Right lung (tissue), 10 donors: ENCODE measurements at places on chromosomes 12 and 14.

DNA sequence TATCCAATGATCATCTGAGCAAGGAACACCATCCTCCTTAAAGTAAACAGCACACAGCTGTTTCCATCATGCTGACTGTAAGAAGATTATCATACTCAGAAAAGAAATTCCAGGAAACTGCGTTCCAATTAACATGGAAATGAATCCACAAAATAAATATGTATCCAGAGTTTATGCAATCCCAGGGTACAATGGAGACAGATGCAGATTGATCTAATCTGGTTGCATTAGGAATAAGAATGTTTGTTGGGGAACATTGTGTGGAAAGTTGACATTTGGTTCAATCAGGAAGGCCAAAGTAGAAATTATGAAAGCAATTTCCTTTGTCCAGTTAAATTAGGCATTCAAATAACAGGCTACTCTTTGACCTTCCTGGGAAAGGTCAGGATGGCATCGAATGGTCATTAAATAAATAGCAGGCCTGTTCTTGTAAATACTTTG is 236.9 kb upstream of the AMIGO2 start:
- no peak for DNase-seq

DNA sequence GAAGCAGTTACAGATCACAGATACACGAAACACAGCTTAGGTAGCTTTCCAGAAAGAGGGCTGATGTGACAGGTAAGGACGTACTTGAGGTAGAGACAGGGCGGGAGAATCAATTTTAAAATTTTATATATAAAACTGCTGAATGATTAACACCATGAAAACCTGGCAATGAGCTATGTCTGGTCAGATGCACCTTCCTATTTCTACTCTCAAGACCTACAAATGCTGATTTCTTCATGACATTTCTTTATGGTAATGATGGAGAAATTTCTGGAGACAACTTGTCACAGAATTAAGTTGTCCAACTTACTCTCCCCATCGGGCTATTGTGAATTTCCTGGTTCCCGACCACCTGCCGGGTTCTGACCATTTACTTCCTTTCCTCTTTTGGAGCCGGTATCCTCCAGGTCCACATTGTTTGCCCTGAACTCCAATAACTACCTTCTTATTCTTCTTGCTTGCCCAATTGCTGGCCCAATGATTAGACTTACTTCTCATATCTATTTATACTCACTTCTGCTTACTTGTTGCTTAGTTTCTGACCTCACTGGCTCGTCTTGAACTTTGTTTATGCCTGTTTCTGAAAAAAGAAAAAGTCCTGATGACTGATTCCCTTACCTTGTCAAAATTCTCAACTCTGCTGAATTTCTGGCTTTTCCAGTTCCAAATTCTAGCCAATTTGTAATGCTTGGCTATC is 12.8 kb upstream of the ATP2B1 start:
- no peak for DNase-seq

GRCh38 chr12:14769466-14769968 is 33.8 kb downstream of the WBP11 start:
- peak; percentile 47 for DNase-seq

- DNase-seq, result no peak
These were observed 334.4 kb downstream of the ADGRD1 start for GRCh38 chr12:131287938-131288764.

DNA sequence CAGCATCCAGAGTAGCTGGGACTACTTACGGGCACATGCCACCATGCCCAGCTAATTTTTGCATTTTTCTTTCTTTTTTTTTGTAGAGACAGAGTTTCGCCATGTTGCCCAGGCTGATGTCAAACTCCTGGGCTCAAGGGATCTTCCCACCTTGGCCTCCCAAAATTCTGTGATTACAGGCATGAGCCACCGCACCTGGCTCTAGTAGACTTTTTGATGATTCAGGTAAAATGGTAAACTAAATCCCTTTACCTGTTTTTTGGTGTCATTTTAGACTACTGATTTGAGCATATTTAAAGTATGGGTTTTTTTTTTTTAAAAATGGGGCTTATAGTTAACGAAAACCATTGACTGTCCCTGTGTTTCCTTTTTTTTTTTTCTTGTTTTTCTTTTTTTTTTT is 20.5 kb downstream of the RBMS2 start:
- DNase-seq, result no peak

DNA sequence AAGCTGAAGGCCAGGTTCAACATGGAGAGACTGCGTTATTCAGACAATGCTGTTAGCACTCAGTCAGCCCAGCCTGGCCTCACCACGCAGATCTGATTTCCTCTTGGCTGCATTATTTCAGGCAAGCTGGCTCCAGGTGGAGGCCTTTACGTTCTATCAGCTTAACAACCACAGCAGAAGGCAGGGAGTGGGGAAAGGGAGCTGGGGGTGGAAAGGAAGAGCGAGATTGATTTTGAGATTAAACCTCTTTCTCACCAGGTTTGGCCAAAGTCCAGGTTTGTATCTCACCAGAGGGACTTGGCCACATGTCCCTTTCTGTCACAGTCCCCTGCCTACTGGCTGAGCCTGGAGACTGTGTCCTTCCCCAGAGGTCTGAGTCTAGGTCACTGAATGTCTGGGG is 543.7 kb upstream of the TMEM132C start:
- DNase-seq, result no peak

DNA sequence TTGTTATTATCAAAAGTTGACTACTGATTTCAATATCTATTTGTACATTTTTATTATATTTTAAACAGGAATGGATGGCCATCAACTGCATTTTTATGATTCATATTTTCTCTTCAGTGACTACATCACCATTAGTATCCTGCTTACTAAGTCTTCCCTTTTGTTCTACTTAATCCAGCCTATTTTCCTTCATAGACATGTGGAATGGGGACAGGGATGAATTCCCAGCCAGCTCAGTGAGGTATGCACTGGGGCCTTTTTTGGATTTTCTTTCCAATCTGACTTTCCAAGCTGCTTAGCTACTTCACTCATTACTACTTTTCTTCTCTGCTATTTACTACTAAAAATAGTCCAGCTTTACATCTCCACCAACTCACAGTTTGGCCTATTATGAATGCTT is 38.4 kb downstream of the AKAP6 start:
- DNase-seq, result no peak

DNA sequence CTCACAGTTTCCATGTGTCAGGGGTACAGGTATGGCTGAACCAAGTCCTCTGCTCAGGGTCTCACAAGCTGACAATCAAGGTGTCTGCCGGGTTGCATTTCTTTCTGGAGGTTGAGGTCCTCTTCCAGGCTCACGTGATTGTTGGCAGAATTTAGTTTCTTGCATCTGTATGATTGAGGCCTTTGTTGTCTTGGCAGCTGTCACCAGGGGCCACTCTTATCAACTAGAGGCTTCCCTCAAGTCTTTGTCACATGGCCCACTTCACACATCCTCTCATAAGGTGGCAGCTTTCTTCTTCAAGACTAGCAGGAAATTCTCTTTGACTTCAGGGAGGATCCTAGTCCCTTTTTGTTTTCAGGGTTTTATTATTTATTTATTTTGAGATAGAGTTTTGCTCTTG is 46.0 kb upstream of the FOS start:
- DNase-seq, result no peak

- DNase-seq, result no peak
These were observed 267 bp downstream of the CFAP251 start for GRCh38 chr12:121918679-121919038.

DNA sequence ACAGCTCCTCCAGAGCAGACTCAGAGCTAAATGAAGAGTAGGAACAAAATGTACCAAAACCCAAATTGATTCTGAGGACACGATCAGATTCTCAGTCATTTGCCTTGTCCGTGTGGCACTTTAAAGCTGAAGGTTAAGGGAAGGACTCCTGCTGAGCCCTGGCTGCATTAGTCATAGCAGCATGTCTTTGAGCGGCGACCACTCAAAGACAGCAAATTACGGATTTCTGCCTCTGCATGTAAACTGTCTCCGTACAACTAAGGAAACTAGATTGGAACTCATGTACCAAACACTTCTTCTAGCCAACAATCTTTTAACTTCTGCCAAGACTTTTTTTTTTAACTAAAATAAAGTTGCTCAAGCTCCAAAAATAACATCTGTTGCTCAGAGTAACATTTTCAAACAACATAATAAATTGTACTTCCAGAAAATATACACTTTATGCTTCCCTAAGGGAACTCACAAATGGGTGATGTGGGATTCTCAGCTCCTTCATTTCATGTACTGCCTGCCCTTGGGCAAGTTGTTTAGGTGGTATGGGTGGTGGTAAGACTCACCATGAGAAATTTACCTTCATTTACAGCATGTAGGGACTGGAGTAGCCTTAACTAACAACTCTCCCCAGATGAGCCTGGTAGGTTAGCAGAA is 56.1 kb downstream of the RERG start:
- peak; percentile 85 for DNase-seq

DNA sequence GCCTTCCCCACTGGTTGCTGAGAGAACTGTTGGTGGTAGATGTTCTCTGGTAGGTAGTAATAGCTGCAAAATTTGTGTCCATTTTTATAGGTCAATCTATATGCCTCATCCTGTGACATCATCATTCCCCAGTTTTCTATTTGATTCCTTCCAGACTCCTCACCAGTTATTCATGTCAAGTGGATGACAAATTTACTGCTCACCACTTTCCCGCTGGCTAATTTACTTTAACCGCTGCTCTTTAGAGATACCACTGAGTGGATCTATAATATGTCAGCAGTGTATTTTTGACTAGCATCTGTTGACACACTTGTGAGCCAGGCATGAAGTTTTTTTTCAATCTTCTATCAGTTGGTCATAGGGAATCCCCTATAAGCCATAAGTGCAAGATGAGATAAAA is 24.6 kb downstream of the GPR65 start:
- DNase-seq, result no peak

DNA sequence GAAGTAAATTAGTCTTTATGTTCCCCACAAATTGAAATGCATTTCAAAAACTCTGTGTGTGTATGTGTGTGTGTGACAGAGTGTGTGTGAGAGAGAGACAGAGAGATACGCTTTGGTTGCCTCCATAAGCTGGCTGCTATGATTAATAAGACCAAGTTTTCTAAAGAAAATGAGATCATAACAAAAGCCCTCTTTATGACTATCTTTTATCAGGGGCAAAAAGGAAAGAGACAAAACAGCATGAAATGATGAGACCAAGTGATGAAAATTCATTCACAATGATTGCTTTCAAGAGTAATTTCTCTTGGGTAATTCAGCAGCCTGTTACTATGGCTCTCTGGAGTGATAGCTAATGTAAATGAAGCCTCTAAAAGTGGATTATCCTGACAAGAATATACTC is 277.6 kb upstream of the PLEKHG7 start:
- no peak for DNase-seq

GRCh38 chr12:67640863-67641262 is 7.7 kb upstream of the DYRK2 start:
- no peak for DNase-seq

GRCh38 chr12:24678436-24678835 is 270.5 kb downstream of the BCAT1 start:
- DNase-seq, result no peak

- no peak for DNase-seq
These were observed 158.4 kb downstream of the IPO8 start for GRCh38 chr12:30537228-30537627.

DNA sequence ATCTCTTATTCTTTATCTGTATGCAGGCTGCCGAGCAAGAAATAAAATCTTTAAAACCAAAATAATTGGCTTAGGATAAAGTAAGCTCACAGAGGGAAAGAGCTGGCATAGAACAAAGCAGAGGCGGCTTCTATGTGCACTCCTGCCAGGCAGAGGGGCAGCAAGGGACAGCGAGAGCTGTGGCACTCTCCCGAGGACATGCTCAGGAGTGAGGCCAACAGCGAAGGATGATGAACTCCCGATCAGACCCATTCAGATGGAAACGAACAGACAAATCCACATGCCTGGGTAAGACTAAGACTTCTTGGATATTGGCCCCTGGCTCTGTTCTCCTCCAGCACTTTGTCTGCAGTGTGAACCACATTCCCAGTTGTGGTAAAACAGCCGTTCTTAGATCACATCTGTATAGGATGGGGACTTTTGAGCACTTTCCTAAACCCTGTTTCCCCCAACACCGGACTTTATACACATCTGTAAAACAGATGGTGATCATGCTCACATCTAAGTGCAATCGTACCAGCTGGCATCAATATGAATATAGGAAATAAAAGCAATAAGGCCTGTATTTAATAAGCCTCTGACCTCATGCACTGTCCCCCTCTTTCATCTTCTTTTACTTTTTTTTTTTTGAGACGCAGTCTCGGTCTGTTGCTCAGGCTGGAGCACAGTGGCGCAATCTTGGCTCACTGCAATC is 134.1 kb downstream of the PPM1H start:
- DNase-seq, result no peak

GRCh38 chr12:41101806-41102205 is 86.3 kb upstream of the PDZRN4 start:
- no peak for DNase-seq

DNA sequence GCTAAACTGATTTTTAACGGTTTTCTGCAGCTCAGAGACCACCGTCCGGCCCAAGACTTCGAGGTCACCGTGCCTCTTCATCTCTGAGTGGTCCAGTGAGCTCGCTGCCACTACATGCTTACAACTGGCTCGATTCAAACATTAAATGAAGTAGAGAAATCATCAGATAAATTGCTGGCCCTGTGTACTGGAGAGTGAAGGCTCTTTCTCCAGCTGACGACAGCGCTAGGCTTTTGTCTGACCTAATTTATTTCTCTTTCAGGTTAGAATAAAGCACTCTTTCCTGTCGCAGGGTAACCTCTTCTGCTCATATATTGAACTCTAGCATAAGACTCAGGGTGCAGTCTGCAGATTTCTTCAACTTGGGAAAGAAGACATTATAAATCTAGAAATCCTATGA is 6.4 kb downstream of the BCL11B start:
- no peak for DNase-seq

DNA sequence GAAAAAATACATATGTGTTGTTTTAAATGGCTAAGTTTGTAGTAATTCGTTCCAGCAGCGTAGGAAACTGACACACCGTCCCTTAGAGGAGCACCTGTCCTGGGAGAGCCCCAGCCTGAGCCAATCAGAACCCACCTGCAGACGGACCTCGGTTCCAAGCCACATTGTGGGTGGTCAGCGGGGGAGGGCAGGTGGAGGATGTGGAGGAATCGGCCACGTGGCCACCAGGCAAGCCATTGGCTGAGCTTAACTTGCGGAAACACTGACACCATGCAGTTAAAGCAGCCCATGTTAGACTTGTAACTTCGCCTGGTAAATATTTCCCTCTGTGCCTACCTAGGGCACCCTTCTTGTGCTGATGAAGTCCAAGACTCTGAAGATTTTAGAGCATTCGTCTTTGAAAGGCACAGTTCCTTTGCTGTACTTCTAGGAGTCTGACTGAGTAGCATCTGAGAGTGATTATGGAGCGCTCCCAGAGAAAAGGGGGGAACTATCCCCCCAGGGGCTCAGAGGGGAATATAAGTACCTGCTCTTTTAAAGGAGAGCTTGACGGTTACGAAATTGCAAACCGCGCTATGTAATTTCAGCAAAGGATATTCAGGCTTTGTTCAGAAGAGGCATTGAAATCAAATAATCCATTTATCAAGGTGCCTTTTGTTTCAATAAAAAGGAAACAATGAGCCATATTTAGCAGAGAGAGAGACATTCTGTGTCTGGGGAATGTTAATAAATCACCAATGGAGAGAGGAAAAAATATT is 135.7 kb downstream of the TMEM132C start:
- DNase-seq, result no peak

- DNase-seq, result no peak
These were observed 8.5 kb upstream of the SMIM10L1 start for GRCh38 chr12:11162502-11162901.

GRCh38 chr12:105910030-105910429 is 228.7 kb downstream of the NUAK1 start:
- no peak for DNase-seq

- no peak for DNase-seq
These were observed 28.5 kb downstream of the CFL2 start for GRCh38 chr14:34685819-34686428.
